ENCODE measurements at places on chromosomes 3 and 15.
A peak's percentile ranks its signal among the peaks of the same experiment; 100 is the strongest.

- DNase-seq = no peak
Observed at GRCh38 chr3:80285388-80285787, 517.6 kb upstream of the ROBO1 start.

- no peak for DNase-seq
Observed at GRCh38 chr15:38849046-38849445, 284.4 kb upstream of the RASGRP1 start.

GRCh38 chr3:37200141-37200540, 25.8 kb upstream of the LRRFIP2 start:
- DNase-seq = no peak

GRCh38 chr3:195106418-195106906, 164.5 kb downstream of the XXYLT1 start:
- DNase-seq = peak; percentile 49

- no peak for DNase-seq
Observed at GRCh38 chr3:85890043-85890555, 931.3 kb downstream of the CADM2 start.

GRCh38 chr15:81858586-81858985, 187.2 kb downstream of the MEX3B start:
- no peak for DNase-seq

DNA sequence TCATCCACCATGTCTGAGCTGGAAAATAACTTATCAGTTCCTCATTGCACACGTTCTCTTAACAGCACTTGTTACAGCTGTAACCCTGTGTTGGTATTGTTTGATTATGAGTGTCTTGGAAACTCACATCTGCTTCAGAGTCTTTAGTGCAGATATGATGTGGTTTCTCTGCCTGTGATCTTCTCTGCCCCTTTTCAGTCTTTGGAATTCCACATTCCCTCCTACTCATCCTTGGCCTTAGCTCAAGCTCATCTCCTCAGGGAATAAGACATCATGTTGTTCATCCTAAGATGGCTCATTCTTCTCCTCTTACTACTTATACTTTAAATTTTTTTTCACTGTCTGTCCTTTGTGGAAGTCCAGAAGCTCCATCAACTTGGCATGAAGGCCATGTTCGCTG, 77.7 kb downstream of the SYNPR start:
- no peak for DNase-seq

GRCh38 chr3:155712008-155712407, 32.9 kb downstream of the PLCH1 start:
- no peak for DNase-seq

GRCh38 chr3:183061391-183062172, 37.7 kb downstream of the MCCC1 start:
- no peak for DNase-seq

DNA sequence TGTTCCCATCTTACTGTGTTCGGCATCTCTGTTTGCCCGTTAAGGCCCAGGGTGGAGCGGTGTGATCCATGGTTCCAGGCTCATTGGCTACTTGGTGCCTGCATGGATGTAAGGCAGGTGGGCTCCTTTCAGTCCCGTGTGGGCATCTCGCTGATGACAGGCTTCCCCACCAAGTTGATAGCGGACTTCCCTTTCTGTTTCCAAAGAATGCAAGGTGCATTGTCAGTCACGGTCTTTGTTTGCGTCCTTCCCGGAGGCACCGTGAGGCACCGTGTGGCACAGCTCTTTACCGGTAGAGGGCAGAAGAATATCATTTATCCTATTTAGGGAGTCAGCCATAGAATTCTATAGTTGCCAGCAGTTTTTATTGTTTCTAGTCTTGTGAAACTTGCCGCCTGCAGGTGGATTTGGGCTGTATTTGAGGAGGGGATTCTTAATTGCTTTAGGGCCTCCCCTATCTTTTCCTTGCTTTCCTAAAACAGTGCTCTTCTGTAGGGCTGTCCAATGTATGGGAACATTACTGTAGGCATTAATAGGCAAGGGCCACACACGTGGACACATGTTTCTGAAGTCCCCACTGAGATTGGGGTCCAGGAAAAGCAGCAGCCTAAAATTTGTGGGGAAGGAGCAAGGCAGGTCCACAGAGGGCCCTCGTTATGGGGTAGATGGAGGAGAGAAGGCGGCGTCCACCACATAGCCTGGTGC, 244.1 kb downstream of the SLCO3A1 start:
- DNase-seq = peak; percentile 14

- DNase-seq = no peak
Observed at GRCh38 chr15:62896969-62897486, 145.5 kb upstream of the TPM1 start.

GRCh38 chr3:54932606-54933005, 4.7 kb upstream of the LRTM1 start:
- no peak for DNase-seq

DNA sequence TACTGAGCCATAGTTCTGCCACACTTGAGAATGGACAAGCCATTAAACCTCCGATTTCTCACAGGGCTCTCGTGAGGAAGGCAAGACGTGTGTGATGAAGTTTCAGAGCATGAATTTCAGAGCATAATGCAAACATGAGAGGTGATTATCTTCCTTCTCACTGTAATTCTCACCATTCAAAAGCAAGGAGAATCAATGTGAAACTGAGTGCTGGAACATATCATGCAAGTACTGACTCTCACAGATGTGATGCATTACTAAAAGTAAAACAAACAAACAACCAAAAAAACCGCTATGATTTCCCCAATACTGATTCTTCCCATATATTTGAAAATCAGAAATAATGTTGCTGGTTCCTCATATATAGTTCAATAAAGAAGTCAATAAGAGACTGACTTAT, 23.7 kb downstream of the P3H2 start:
- DNase-seq = no peak

- DNase-seq = no peak
Observed at GRCh38 chr3:96959474-96959873, 145.1 kb downstream of the EPHA6 start.

- DNase-seq = no peak
Observed at GRCh38 chr15:98996169-98996568, 11.4 kb downstream of the PGPEP1L start.

DNA sequence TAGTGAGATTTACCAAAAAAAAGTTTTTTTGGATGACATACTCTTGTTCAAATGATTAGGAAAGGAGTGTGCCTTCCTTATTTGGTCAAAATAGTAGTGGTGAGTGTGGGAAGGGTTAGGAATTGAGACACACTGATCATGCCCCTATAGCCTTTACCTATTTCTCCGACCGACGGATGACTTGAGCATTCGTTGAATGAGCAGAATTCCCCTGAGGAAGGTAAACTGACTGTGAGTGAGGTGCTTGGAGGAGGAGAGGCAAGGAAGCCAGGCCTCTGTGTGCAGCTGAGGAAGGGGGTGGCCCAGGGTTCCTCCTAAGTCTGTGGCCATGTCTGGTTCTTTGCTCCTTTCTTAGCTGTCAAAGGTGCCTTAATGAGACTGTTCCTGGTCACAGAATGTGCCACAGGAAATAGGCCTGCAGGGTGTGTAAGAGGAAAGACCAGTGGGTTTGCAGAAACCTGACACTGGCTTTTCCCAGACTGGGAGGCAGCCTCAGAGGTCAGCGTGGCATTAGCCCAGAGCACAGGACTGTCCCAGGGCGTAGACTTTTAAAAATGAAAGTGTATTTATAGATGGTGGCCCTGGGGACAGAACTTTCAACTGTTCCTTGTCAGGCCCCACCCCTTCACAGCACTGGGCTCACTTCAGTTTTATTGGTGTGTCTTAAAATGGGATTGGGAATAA, 307.7 kb upstream of the C2CD4B start:
- no peak for DNase-seq

DNA sequence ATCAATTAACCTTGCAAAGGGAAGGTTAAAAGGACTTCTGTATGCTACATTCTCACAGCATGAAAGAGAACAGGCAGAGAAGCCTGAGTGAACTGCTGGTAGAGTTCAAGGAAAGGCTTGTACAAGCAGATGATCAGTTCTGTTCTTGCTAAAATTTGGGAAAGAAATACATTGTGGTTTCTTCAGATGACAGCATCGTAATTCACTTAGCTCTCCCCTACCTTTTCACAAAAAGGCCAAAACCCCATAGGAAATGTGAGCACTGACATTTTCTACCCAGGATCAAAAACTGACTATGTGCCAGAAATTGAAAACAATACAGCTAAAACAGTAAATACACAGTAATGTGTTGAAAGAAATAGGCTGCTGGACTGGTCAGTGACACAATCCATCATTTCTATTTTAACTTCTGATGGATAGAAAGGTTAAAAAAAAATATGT, 216.4 kb downstream of the DPH6 start:
- no peak for DNase-seq

GRCh38 chr3:47315069-47315647, 32.4 kb downstream of the KLHL18 start:
- no peak for DNase-seq

DNA sequence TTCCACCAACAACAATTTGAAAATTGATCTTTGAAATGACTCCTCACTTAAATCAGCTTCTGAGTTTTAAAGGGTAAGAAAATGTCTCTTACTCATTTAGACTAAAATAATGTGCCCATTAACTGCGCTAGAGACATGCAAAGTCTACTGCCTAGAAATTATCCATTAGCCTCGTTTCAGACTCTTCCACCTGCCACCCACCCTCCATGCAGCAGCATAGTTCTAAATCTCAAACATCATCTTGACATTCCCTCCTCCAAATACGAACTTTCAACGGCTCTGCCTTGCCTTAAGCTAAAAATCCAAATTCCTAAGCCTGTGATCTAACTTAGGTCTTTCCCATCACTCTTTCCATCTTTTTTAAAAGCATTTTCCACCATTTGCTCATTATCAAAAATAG, 66.6 kb upstream of the ST8SIA2 start:
- DNase-seq = no peak

- DNase-seq = no peak
Observed at GRCh38 chr3:157063926-157064325, 96.0 kb downstream of the CCNL1 start.

GRCh38 chr15:63573533-63573932, 23.7 kb upstream of the FBXL22 start:
- DNase-seq = no peak

GRCh38 chr3:52857133-52857532, 22.3 kb upstream of the MUSTN1 start:
- DNase-seq = no peak

DNA sequence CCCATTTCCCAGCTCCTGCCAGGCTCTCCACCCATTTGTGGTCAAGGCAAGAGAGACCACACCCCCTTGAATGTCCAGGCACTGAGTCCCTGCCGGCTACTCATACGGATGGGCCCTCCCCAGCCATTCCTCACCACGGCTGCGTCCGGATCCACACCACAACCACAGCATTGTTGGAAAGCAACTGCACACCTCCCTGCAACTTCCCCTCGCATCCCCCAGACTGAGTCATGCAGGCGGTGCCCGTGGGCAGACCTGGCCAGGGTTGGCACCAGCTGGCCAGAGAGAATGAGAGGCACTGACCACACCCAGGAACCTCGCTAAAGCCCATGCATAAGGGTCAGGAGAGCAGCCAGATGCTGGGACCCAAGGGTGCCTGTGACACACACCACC, 30.5 kb downstream of the LOXL1 start:
- DNase-seq = no peak

DNA sequence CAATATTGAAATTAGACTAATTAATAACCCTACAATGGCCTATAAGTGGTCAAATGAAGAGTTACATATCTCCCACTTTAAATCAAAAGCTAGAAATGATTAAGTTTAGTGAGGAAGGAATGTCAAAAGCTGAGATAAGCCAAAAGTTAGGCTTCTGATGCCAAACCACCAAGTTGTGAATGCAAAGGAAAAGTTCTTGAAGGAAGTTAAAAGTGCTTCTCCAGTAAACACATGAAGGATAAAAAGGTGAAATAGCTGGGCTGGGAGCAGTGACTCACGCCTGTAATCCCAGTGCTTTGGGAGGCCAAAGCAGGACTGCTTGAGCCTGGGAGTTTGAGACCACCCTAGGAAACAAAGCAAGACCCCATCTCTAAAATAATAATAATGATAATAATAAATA, 46.9 kb upstream of the DCUN1D1 start:
- no peak for DNase-seq

- DNase-seq = no peak
Observed at GRCh38 chr15:57427367-57427821, 51.1 kb downstream of the CGNL1 start.

- DNase-seq = no peak
Observed at GRCh38 chr15:63322541-63322940, 45.1 kb downstream of the APH1B start.

DNA sequence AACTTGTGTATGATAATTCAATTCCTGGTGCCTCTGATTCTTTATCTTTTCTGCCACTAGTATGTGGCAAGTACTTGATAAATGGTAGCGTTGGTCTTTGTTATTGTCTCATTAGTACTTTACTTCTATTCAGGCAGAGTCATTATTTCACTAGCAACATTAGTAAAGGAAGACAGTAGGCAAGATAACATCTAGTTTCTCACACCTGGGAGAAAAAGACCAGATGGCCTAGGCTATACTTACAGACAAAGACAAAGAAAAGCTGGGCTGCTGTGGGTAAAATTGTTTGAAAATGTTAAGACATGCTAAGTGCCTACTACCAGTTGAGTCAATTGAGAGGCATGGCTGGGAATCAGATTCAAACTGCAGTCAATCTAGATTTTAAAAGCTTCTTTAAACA, 198.7 kb upstream of the CMC1 start:
- no peak for DNase-seq

- DNase-seq = no peak
Observed at GRCh38 chr3:196660381-196661166, 21.1 kb downstream of the NRROS start.

- no peak for DNase-seq
Observed at GRCh38 chr15:93109336-93110102, 20.5 kb upstream of the RGMA start.

DNA sequence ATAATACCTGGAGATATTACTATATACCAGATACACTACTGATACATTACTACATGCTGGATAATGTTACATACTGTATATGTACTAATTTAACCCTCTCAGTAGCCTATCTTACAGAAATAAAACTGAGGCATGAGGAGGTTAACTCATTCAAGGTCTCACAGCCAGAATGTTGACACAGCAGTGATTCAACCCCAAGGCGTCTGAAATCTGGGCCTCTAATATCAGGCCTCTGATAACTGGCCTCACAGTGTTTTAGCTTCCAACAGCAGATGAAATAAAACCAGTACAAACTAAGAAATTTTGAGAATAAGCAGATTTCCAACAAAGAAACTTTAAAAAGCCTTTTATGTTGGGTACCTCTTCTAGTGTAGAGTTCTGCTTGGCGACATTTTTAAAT, 23.4 kb downstream of the DZIP1L start:
- no peak for DNase-seq

- no peak for DNase-seq
Observed at GRCh38 chr3:157487339-157487738, 15.9 kb downstream of the VEPH1 start.

DNA sequence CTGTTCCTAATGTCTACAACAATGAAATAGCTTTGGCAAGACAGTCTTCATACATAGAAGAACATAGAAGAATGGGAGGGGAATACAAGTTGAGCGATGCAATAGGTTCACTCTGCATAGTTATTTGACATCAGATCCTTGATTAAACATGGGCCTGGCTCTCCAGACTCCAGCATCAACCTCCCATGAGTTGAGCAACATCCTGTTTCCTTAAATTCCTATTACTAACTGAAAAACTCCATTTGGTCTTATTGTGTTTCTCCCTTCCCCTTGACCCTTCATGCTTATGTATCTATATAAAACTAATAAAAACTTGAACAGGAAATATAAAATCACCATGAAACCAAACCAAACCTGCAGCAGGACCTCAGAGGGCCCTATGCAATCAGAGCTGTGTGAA, 304.5 kb upstream of the SATB1 start:
- no peak for DNase-seq
